ENCODE measurements at places on chromosomes 16 and 17.

GRCh38 chr17:3905017-3905520, 11.2 kb downstream of the P2RX1 start:
- DNase-seq = no peak

GRCh38 chr17:4449736-4450135, 16.0 kb downstream of the SPNS3 start:
- no peak for DNase-seq

DNA sequence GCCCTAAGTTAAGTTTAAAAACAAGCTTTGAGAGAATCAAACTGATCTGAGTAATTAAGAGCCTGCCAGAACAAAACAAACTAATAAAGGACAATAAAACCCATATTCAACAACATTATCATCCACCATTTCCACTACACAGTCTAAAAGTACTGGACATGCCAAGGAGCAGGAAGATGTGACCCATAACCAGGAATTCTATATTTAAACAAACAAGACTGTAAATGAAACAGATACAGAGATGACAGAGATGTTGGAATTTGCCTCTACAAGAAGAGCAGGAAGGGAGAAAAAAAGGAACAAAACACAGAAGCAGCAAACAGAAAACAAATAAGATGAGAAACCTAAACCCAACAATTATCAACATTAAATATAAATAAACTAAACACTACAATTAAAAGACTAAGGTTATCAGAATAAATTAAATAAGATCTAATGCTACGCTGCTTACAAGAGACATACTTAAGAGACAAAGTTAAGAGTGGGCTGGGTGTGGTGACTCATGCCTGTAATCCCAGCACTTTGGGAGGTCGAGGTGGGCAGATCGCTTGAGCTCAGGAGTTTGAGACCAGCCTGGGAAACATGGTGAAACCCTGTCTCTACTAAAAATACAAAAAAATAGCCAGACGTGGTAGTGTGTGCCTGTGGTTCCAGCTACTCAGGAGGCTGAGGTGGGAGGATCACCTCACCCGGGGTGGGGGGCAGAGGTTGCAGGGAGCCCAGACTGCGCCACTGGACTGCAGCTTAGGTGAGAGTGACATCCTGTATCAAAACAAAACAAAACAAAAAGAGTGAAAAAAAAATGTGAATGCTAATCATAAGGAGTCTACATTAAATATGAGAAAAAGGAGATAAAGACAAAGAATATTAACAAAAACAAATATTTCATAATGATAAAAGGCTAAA, 50.6 kb downstream of the CREBBP start:
- DNase-seq = no peak

- DNase-seq = no peak
Measured at GRCh38 chr17:57412520-57413096, 156.3 kb downstream of the MSI2 start.

DNA sequence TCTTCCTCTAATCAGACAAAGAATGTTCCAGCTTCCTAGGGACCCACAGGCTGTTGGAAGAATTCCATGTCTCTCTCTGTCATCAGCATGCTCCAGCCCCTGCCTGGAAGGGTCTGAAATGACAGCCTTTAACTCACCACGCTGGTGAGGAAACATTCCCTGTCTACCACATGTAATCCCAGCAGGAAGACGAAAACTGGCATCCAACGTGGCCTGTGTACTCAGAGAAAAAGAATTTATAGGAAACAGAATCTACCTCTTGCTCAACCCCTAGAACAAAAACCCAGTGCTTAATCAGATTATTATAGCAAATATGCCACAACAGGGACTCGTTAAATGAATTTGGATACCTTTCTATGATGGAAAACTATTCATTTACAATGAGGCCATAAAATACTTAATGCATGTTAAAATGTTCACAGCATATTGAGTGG, 147.3 kb upstream of the FOXF1 start:
- DNase-seq = no peak

GRCh38 chr17:15122857-15123256, 142.3 kb downstream of the PMP22 start:
- no peak for DNase-seq
